ENCODE measurements at places on chromosomes 1 and 21.

DNA sequence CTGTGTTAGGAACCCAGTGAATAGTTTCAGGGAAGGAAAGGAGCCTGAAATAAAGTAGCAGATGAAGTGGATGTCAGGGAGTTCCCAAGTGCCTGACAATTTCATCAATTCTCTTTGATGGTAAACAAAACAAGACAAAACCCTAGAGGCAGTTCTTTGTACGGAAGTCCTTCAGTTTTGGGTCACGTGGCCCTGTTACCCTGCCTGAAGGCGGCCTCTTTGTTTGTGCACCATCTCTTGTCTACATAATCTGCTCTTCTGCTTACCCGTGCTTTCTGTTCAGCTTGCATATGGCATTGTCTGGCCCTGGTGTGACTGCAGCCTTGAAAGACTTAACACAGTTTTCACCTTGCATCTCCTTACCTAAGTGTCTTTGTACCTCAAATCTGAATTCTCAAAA, 166.7 kb upstream of the DUSP10 start:
- DNase-seq: no peak

DNA sequence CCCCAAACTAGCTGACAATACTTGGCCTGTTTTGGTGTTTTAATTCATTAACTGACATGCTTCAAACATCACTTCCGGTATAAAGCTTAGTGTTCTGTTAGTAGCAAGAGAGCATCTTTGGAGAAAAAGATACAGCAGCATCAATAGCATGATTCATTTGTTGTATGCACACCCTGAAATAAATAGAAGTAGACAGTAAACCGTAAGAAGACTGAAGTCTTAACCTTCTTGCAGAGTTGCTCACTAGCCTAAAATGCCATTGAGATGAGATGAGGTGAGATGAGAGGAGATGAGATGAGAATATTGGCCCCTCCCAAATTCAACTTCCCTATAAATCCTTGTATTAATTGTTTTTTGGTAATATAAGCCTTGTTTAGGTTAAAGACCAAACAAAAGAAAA, 108.8 kb downstream of the TNFSF18 start:
- no peak for DNase-seq

DNA sequence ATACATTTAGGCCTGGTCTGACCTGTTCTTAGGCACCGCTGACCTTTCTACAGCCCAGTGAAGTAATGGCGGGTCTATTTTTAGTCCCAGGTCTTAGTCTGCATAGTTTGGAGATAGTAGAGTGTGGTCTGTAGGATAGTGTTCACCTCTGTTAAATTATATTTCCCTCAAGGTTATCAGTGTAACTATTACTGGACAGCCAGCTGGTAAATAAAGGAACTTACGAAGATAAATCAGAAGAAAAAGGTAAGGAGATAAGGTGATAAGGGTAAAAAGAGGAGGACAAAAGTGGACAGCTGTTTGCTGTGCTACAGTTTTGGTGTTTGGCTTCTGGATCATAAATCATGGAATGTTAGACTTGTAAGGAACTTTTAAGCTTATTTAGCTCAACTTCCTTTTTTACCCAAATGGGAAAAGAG, 8.7 kb downstream of the XPR1 start:
- DNase-seq: no peak

- no peak for DNase-seq
These were observed 192.5 kb upstream of the ZRANB2 start for GRCh38 chr1:71273334-71273733.

GRCh38 chr1:147225193-147225730, at the start of gene FMO5:
TSS of gene FMO5 (minus strand) at chr1:147225339. CDS start at chr1:147225029, 310 bp downstream.
- DNase-seq: peak; percentile 64

GRCh38 chr21:31609081-31609480, 50.4 kb upstream of the SOD1 start:
- DNase-seq: no peak

GRCh38 chr1:20148571-20149500, 9.7 kb downstream of the PLA2G2F start:
- no peak for DNase-seq
